Fibroblast of lung (primary cell): ENCODE measurements at places on chromosomes 2 and 18.

- no peak for DNase-seq
Measured at GRCh38 chr2:237648016-237648381, 20.6 kb downstream of the LRRFIP1 start.

GRCh38 chr2:101344137-101344536 is 35.6 kb upstream of the RNF149 start:
- DNase-seq, result no peak

- DNase-seq, result no peak
Measured at GRCh38 chr2:17461087-17461475, 57.2 kb downstream of the RAD51AP2 start.

- no peak for DNase-seq
Measured at GRCh38 chr2:208358758-208359631, 47.6 kb upstream of the PTH2R start.

- no peak for DNase-seq
Measured at GRCh38 chr2:207136874-207137273, 28.9 kb downstream of the KLF7 start.

DNA sequence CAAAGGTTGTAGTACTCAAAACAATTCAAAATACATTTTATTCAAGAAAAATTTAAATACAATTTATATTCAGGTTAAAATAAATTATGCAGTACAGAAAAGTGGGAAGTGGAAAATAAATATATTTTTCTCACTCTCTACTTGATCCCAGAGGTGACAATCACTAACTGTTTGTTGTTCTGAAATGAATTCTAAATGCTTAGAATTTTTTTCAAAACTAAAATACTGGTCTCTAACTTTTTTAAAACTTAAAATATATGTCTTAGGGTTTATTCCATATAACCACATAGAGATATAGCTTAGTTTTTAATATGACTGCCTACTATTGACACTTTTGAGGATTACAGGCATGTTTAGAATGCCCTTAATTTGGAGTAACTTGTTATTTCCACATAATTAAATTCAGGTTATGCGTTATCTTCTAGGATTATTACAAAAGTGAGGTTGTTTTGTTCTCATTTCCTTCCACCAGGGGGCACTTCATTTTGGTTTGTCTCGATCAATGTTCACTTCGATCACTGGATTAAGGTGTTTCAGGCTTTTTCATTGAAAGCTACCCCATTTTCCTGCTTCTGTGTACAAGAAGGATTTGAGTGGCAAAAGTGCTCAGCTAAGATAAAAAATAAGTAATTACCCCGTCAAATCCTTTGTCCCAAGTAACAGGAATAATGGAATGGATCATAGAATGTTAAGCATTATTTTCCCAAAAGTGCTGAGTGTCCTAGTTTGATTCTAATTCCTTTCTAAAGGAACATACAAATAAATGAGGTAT is 27.1 kb upstream of the TFPI start:
- DNase-seq, result peak; percentile 69
